ENCODE measurements at places on chromosomes 12 and 14. TPM values are rescaled to one million over a fixed set of nuclear protein-coding genes. Genes with fewer than 3 reads are reported as not detected.

ADAM21 gene
- total RNA-seq, result 0.07 TPM

COL2A1 gene
- total RNA-seq, result 469 TPM

CPNE6 gene
- 0.12 TPM for total RNA-seq

SYCP3 gene
- total RNA-seq, result not detected

RPL10L gene
- total RNA-seq, result not detected

SDS gene
- total RNA-seq, result not detected

LIMA1 gene
- total RNA-seq, result 12.8 TPM

KRT85 gene
- total RNA-seq, result 0.12 TPM

PDZRN4 gene
- total RNA-seq, result 5.0 TPM

FSCB gene
- total RNA-seq, result not detected

BIN2 gene
- not detected for total RNA-seq

LALBA gene
- total RNA-seq, result not detected

IAPP gene
- 0.09 TPM for total RNA-seq

ENDOU gene
- total RNA-seq, result 0.53 TPM

TMEM179 gene
- 3.6 TPM for total RNA-seq

COX8C gene
- total RNA-seq, result not detected

B4GALNT3 gene
- total RNA-seq, result 39.2 TPM

POLE2 gene
- 2.8 TPM for total RNA-seq

PTPRB gene
- total RNA-seq, result 0.25 TPM

OR11H12 gene
- total RNA-seq, result not detected

GLIPR1L1 gene
- total RNA-seq, result not detected

MIS18BP1 gene
- 34.8 TPM for total RNA-seq

IKZF4 gene
- total RNA-seq, result 9.7 TPM

GPR84 gene
- total RNA-seq, result not detected

STAC3 gene
- total RNA-seq, result 15.3 TPM

MDP1 gene
- 59.8 TPM for total RNA-seq

GLTP gene
- total RNA-seq, result 20.5 TPM

SMIM41 gene
- not detected for total RNA-seq

CNTN1 gene
- 4.7 TPM for total RNA-seq

KRT7 gene
- total RNA-seq, result 0.36 TPM

IRAK3 gene
- total RNA-seq, result 0.27 TPM

STYK1 gene
- total RNA-seq, result 0.74 TPM

DACT1 gene
- 259 TPM for total RNA-seq

DPF3 gene
- 40.8 TPM for total RNA-seq

TEX52 gene
- not detected for total RNA-seq

OR10A7 gene
- not detected for total RNA-seq

COCH gene
- total RNA-seq, result 3.2 TPM

CLEC12A gene
- not detected for total RNA-seq

DLGAP5 gene
- total RNA-seq, result 3.4 TPM

PLBD1 gene
- total RNA-seq, result 10.0 TPM

CCDC196 gene
- total RNA-seq, result not detected

AKAP6 gene
- 23.1 TPM for total RNA-seq

KLHDC1 gene
- 2.6 TPM for total RNA-seq

ADSS1 gene
- 63.8 TPM for total RNA-seq

NTS gene
- total RNA-seq, result 2.4 TPM

LETMD1 gene
- total RNA-seq, result 47.3 TPM

CEBPE gene
- total RNA-seq, result not detected

FAM222A gene
- total RNA-seq, result 42.9 TPM

TROAP gene
- 8.0 TPM for total RNA-seq

MGST1 gene
- 41.6 TPM for total RNA-seq

FAM90A1 gene
- 0.18 TPM for total RNA-seq

FUT8 gene
- 35.4 TPM for total RNA-seq

TMEM233 gene
- total RNA-seq, result 0.07 TPM

NANOG gene
- 0.06 TPM for total RNA-seq

Measured in cardiac muscle cell (in vitro differentiated cells and primary cell).